ENCODE measurements at places on chromosomes 2 and 18.

- peak; percentile 95 for DNase-seq
Observed at GRCh38 chr2:234003972-234004617, 46.4 kb upstream of the SPP2 start.

DNA sequence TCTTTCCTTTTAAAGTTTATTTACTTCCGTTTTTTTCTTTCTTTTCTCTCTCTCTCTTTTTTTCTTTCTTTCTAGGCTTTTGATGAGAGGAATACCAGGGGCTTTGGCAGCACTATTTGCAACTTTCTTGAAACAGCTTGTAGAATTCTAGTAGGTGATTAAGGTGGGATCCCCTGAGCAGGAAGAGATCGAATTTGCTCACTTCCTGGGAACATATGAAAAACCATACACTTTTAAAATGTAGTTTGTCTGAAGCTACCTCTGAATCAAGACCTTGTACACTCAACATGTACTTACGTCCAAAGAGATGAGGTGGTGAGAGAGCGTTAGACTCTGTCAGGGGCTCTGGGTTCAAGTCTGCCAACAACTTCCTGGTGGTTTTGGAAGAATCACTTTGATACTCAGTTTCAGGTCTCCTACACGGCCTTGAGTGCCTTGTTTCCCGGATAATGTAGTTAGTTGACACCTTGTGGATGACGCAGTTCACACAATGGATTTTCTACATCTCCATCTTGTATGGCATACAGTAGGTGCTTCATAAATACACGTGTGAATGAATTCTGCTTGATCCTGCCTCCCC, 229.1 kb downstream of the MYCN start:
- no peak for DNase-seq

DNA sequence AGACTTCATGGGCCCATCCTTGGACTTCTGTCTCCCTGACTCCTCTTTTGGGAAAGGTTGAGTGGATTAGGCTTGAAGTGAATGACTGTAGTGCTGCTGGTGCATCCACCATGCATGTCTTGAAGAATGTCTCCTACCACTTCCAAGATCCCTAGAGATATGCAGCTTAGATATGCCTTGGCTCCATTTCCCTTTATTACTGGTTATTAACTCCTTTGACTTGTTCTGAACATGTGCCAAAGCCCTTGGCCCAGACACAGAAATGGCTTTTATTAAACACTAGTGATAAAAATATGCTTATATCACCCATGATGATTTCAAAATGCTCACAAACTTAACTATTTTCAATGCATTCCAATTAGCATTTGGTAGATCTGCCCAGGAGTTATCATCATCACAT, 90.0 kb upstream of the SLC14A2 start:
- no peak for DNase-seq

GRCh38 chr2:45833968-45834344, 182.5 kb downstream of the PRKCE start:
- no peak for DNase-seq

DNA sequence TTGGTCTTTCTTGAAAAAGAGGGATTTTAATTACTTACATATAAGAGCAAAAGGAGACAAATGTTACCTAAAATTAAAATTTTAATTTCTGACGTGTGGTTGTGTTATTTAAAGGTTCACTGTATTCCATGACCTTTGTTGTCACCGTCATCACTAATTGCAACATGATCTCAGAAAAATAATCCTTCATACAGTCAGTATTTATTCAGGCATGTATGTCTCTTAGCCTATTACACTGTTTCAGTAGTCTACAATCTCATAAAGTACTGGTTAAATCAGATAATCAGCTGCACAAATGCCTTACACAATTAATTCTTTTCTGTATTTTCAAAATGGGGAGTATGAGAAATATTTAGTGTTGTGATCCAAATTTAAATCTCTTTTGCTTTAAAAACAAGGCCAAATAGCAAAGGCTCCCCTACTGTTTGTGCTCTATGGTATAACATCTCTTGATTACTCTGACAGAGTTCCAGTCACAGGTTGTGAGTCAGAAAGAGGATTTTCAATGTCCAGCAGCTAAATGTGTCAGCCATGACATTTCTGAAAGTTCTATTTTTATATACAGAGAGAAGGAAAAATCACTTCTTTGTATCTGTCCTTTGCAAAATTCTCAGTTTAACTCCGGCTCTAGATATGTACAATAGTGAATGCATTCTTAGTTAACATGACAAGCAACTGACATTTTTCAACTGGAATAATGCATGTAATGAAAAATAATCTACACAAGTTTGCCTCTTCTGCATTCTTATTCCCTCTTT, 184.0 kb downstream of the FIGN start:
- DNase-seq, result peak; percentile 45

- peak; percentile 53 for DNase-seq
Observed at GRCh38 chr2:163732727-163733126, 3.1 kb downstream of the FIGN start.

DNA sequence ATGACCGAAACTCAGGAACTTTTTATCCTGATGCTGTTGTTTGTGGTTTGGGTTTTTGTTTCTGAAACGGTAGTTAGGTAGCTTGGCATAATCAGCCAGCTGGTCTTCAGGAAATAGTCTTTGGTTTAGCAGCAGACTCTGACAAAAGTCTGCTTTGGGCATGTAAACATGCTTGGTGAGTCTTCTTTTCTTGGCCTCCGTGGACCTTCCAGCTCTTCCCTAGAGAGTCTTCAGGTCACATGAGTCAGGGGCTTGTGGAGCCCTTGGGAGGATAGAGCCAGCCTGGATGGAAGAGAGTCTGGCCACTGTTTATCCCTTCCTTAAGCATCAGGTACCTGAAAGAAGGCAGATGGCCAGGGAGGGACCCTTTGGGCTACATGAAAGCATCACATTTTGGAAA, 154.5 kb downstream of the MGAT5 start:
- DNase-seq, result peak; percentile 85

GRCh38 chr18:76989647-76990190, 142.9 kb downstream of the MBP start:
- DNase-seq, result no peak

DNA sequence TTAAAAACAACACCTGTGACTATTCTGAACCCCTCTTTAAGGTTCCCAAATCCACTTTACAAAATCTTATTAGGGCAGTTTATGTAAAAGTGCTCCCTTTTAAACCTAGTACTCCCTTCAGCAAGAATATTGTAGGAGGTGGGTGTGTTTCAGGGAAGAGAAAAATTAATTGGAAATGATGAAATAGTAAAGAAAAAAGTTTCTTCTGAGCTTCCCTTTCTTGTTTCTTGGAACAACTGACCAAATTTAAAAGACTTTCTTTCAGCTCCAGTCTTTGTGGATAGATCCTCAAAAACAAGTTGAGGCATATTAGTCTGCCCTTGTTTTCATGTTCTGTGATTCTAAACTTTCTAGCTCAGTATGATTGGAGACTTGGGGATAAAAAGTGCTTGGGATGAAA, 3.0 kb downstream of the VWA3B start:
- no peak for DNase-seq

- no peak for DNase-seq
Observed at GRCh38 chr2:1459727-1460126, 46.5 kb downstream of the TPO start.
